Endothelial cell (in vitro differentiated cells): ENCODE measurements at places on chromosomes 11 and 22. TPM values are rescaled to one million over a fixed set of nuclear protein-coding genes. Genes with fewer than 3 reads are reported as not detected.

DNA sequence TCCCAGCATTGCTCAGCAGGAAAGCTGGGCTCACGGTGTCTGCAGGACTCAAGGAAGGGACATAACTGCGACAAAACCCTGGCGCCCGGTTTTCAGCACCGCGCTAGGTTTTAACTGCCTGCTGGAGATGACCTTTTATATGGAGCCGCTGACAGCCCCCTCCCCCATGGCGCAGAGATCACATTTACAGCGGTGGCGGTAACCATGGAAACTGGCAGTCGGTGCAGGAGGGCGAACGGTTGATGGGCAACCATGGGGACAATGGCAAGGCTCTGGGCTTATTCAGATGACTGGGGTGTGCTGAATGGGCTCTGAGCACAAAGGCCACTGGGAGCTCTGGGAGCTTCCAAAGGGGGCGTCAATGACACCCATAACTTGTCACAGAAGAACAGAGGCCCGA, 37.2 kb downstream of the CELSR1 start:
- H3K27me3 ChIP-seq = peaks cover 5% of the 10 kb centered on the region
- DNase-seq = peak; percentile 39
- no peak overlapping the region for H3K4me3 ChIP-seq

DNA sequence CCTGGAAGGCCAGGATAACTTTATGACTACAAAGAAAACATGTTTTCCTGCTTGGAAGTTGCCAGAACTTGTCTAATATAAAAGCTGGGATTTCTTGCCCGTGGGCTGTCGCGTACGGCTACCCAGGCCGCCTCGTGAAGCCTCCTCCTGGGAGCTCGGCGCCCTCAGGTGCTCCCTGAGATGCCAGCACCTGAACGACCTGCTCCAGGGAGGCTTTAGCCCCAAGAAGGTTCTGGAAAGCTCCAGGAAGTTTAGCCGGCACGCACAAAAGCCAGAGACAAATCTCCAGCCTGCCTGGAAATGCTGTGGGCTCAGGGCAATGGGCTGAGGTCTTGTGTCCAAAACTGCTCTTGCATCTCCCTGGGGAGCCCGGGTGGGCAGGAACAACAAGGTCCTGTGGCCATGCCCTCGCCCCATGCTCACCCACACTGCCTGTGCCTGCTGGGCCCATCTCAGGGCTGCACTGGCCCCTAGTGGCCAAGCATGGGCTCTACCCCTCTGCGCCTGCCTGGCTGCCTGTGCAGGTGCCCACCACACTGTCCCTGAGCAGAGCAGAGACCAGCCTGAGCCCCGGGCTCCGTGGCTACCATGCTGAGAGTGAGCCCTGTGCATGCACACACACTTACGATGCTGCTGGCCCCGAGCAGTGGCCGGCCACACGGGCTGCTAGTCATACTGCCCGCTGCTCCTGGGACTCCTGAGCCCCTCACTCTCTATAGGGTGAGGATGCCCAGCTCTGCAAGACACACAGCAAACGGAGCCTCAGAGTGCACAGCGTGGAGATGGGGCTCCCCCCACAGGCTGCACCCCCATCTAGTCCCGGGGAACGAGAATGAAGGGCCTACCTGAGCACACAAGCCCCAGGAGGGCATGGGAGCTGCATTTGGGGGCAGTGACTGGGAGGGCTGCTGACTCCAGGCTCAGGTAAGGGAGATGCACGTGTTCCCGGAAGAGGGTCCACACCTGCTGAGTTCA, 4.9 kb upstream of the CELSR1 start:
- peak; percentile 88 for DNase-seq
- H3K36me3 ChIP-seq = no peaks in the 10 kb centered on the region
- H3K27me3 ChIP-seq = peaks cover 14% of the 10 kb centered on the region
- no peak overlapping the region for H3K4me3 ChIP-seq
- no peaks in the 10 kb centered on the region for H3K4me1 ChIP-seq

DNA sequence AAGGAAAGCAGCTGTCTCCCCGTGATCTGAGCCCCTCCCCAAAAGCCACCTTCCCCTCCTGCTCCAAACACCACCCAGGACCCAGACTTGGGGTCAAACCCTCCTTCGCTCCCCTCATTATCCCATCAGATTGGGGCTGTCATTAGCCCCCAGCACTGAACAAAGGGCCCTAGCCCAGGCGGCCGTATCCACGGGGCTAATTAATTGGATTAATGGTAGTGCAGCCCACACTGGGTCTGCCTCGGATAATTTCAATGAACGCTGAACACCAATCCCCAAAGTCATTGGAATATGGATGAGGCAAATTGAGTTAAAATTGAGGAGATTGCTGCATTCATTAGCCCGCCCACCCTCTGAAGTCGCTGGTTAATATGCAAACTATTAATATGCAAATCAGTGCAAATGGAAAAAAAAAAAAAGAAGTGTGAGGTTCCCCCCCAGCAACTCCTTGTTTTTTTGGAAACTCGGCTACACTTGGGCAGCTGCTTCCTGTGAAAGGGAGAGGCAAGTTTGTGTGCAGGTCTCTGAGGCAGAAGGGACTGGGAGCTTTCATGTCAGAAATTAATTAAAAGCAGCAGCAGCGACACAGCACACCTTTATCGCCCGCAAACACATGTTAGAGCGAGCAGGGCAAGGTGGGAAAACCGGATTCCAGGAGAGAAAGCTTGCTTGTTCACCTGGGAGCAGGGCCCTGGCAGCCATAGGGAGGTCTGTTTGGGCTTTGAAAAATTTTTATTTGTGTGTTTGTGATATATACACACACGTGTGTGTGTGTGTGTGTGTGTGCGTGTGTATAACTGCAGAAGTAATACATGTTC, 517.8 kb downstream of the MIAT start:
- H3K27me3 ChIP-seq = peaks cover 2% of the 10 kb centered on the region
- DNase-seq = no peak
- no peak overlapping the region for H3K27ac ChIP-seq
- no peak overlapping the region for H3K4me3 ChIP-seq
- H3K4me1 ChIP-seq = peaks cover 37% of the 10 kb centered on the region

GRCh38 chr11:59841514-59841913, 3.8 kb downstream of the CBLIF start:
- H3K27ac ChIP-seq = no peak overlapping the region
- no peaks in the 10 kb centered on the region for H3K36me3 ChIP-seq
- H3K4me3 ChIP-seq = no peak overlapping the region
- DNase-seq = no peak

The KLHL35 gene
- 2.8 TPM for total RNA-seq

GRCh38 chr11:60100516-60100915, 12.1 kb downstream of the MS4A2 start:
- H3K4me3 ChIP-seq = no peak overlapping the region
- H3K4me1 ChIP-seq = peaks cover 22% of the 10 kb centered on the region
- no peaks in the 10 kb centered on the region for H3K27me3 ChIP-seq
- H3K36me3 ChIP-seq = no peaks in the 10 kb centered on the region
- H3K27ac ChIP-seq = no peak overlapping the region

DNA sequence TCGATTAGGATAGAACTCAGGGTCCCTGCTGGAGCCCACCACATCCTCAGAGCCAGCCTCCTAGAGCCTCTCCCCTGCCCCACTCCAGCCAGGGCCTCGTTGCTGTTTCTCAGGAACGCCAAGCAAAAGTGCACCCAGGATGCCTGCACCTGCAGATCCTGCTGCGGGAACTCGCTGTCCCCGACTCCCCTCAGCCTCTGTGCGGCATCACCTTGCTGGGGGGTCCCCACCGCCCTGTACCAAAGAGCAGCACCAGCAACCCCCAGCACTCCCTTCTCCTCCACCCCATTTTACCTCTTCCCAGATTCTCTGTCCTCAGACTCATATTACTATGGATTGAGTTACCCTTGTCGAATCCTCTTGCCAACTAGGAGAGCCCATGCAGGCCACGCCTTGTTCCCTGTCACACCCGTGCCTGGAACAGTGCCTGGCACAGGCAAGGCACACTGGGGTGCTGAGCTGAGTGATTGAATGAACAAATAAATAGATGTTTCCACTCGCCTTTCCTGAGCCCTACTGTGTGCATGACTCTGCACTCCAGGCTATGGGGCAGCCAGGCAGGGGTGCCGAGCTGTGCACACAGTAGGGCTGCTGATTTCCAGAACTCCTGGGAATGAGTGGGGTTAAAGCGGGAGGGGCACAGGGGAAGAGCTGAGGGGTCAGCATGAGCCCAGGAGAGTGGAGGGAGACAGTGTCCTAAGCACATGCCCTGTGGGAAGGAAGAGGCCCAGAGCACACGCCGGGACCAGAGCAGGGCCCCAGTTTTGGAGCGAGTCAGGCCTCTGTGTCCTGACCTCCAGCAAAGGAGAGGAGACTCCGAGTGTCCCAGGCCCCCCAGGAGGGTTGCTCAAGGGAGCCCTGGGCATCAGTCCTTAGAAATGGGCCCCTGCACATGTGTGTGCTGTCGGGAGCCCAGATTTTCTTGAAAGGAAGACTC, 44.3 kb downstream of the LINC01488 start:
- peaks cover 4% of the 10 kb centered on the region for H3K4me1 ChIP-seq
- no peak overlapping the region for H3K27ac ChIP-seq
- H3K27me3 ChIP-seq = no peaks in the 10 kb centered on the region
- DNase-seq = no peak
- H3K4me3 ChIP-seq = no peak overlapping the region

DNA sequence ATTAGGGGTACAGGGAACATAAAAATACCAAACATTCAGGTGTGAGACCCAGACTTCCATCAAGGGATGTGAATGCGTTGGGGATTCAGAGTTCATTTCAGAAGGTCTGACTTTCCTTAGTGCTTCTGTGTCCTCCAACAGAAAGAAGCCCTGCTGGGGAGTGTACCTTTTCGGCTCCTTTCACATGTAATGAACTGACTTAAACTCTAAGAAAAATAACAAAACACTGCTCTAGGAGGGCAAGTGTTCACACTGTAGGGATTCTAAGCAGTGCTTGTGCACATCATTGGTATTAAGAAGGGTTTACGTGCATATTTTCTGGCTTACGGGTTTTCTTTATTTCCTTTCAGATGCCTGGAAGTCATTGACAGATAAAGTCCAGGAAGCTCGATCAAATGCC, 15.7 kb upstream of the TTC36 start:
- H3K36me3 ChIP-seq = peaks cover 53% of the 10 kb centered on the region
- no peak overlapping the region for H3K4me3 ChIP-seq
- no peak for DNase-seq
- H3K27me3 ChIP-seq = peaks cover 2% of the 10 kb centered on the region
- H3K4me1 ChIP-seq = no peaks in the 10 kb centered on the region
